ENCODE measurements at places on chromosomes 2 and 18. TPM values are rescaled to one million over a fixed set of nuclear protein-coding genes. Genes with fewer than 3 reads are reported as not detected.

The ESPNL gene
- 3.0 TPM for total RNA-seq

- DNase-seq = no peak
Measured at GRCh38 chr2:134420920-134421319, 167.0 kb downstream of the MGAT5 start.

- no peak for DNase-seq
Measured at GRCh38 chr2:19861813-19862212, 40.0 kb downstream of the TTC32 start.

The ELOA2 gene
- not detected for total RNA-seq

DNA sequence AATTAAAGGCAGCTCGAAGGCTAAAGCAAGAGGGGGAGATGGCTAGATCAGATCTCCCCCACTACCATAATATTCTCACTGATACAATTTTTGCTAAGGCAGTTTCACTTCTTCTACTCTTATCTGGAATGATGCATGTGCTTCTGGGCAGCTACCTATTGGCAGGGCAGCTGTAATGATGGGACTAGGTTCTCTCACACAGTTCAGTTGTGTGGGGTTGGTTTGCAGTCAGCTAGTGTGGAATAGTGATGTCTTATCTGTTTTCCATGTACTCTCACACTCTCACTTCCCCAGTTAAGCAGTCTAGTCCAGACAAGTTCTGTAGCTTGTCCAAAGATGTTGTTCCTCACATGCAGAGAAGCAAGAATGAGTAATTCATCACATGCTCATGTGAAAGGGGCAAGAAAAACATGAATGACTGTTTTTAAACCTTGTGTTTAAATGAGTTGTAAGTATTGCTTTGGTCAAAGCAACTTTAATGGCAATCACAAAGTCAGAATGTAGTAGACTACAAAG, 836.1 kb downstream of the CBLN2 start:
- DNase-seq = no peak

The PCARE gene
- not detected for total RNA-seq

The SPATA3 gene
- not detected for total RNA-seq

DNA sequence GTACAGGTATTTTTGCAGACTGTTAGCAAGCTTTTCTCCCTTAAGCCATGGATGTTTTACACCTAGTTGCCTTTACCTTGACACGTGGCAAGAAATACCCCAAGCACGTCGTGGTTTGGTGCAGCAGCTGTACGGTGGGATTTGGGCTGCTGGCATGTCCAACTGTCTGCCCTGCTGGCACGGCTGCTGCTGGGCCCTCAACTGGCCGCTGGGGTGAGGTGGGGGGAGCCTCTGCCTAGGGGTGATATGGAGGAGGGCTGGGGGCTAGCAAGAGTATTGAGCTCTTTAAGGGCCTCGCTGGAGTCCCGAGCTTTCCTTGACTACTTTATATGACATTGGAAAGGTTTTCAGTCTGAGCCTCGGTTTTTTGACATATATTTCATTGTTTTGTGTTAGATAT, 41.6 kb downstream of the LPIN1 start:
- DNase-seq = no peak

The BOK gene
- total RNA-seq = 29.7 TPM

DNA sequence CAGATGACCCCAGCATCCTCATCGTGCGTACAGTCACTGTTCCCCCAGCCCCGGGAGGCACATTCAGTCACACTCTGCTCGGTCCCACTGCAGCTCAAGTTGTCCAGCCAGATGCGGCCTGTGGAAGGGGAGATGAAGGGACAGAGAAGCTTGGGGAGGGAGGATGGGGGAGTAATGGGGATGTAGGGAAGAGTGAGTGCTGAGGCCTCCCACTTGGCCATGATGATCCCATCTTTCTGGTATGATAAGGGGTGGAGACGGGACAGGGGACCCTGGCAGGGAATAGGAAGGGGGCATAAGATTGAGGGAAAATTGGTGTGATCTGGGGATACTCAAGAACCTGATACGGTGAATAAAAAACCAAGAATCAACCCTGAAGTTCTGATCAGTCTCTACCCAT, 3.5 kb downstream of the LOXL3 start:
- DNase-seq = no peak

GRCh38 chr2:183349091-183349490, 224.8 kb downstream of the NUP35 start:
- no peak for DNase-seq

The NOP58 gene
- 41.3 TPM for total RNA-seq

- no peak for DNase-seq
Measured at GRCh38 chr2:230068651-230069055, at the start of gene SLC16A14. Gene SLC16A14 (minus strand): TSS chr2:230068924. CDS start chr2:230059352, 9,572 bp downstream.

- DNase-seq = no peak
Measured at GRCh38 chr18:37440206-37440605, 125.4 kb downstream of the CELF4 start.

The ATP6V1C2 gene
- total RNA-seq = 0.33 TPM

DNA sequence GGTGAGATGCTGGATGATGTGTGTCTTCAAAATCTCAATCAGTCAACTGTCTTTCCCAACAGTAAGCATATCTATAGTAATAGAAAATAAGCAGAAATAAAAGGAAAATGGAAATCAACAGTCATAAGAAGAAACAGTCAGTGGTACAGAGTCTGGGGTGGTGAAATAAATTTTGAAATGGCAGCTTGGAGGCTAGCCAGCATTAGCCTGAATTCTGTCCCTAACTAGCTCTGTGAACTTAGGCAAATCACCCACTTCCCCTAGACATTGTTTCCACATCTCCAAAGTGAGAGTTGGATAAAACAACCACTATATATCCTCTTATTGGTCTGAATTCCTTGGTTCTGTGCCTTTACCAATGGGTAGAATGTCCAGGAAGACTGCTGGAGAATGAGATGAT, 189.7 kb upstream of the REV1 start:
- DNase-seq = no peak

The SFTPB gene
- total RNA-seq = not detected

Data from posterior vena cava (tissue), 2 donors.